Inflammatory macrophage treated with lipopolysaccharide for 1 hour (primary cell): ENCODE measurements at places on chromosomes 5 and 9.

DNA sequence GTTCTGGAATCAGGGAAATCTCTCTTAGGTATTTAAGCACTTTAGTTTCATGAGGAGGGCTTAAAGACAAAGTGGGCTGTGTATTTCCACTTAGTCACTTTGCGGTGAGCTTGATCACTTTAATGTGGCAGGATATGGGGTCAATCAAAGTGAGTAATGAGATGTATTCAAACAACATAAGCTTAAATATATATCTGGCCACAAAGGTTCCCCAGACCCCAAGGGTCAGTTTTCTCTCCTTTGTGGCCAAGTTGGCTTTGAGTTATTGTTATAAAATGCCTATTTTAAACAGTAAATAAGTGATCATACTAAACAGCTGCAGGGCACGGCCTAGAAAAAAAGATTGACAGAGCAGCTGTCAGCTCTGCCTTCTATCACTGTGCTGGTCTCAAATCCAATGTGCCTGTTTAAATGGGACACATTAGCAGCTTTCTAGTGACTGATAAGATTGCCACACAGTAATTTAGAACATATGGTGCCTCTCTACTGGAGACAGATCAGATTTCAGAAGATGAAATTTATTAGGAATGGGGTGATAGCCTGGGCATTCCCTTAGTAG is 363.9 kb downstream of the AGTPBP1 start:
- DNase-seq, result no peak

DNA sequence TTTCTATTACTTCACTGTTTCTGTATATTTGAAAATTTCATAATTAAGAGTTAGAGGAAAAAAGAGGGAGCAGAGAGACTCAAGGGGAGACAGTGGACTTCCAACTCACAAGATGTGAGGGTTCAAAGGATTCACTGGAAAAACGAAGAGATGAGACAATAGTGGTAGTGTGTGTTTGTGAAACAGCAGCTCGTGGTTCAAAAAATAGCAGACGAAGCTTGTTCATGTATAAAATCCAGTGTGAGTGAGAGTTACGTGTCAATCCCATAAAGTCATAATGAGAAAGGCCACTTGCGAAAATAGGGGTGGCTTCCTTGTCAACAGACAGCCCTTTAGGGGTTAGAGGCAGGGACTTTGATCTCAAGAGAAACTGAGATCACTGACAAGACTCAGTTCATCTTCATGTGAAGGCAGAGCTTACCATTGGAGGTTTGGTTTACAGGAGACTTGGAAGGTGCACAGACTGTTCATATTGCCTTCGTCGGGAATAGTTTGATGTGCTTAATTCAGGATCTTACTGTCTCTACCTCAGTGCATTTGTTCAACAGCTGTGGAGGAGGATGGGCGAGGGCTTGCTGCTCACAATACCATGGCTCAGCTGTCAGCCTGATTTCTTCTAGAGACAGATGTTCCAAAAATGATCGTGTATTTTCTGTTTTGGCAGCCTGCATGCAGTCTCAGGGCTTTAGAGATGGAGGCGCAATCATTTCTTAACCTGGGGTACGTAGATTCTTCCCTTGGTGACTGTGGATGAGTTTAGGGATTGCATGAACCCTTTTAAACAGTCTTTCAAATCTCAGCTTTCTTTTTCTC is 105.7 kb upstream of the KLF9 start:
- DNase-seq, result no peak

GRCh38 chr5:123279136-123279535 is 144.1 kb downstream of the CEP120 start:
- no peak for DNase-seq

DNA sequence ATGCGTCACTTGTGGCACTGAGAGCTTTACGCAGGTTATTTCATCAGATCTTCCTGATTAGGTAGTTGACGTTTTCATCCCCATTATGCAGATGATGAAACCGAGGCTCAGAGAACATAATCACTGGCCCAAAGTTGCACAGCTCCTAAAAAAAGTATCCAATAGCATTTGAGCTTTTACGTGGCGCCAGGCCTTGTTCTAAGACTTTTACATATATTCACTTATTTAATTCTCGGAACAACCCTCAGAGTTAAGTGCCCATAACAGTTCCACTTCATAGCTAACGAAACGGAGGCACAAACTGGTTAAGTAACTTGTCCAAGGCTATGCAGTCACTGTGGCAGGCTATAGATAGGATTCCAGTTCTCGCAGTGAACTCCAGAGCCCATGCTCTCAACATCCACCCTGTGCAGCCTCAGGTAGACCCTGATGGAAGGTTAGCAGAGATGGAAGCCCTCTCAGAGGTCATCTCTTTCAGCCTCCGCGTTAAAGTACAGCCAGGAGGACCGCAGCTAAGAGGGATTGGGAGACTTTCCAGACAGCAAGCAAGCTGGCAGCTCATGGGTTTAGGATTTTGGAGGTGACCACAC is 39.3 kb downstream of the AMBP start:
- DNase-seq, result no peak

DNA sequence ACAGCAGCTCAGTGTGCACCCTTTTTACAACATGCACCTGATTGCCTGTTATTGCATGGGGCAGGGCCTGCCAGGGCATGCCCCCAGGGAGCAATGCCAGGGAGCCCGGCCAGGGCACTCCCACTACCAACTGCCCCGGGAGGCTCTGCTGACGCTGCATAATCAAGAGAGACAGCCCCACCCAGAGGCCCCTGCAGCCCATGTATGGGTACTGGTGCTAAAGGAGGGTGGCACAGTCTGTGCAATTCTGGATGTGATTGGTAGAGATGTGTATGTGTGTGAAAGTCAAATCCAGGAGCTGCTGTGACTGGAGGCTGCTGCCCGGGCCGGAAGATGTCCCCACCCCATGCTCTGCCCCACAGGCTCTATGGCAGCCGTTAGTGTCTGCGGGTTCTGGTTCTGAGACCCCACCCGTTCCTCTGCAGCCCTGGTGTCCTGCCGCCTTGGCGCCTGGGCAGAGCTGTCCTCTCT is 3.9 kb upstream of the NEURL1B start:
- no peak for DNase-seq

- DNase-seq, result no peak
Measured at GRCh38 chr5:164224772-164225171, 719.4 kb downstream of the MAT2B start.

DNA sequence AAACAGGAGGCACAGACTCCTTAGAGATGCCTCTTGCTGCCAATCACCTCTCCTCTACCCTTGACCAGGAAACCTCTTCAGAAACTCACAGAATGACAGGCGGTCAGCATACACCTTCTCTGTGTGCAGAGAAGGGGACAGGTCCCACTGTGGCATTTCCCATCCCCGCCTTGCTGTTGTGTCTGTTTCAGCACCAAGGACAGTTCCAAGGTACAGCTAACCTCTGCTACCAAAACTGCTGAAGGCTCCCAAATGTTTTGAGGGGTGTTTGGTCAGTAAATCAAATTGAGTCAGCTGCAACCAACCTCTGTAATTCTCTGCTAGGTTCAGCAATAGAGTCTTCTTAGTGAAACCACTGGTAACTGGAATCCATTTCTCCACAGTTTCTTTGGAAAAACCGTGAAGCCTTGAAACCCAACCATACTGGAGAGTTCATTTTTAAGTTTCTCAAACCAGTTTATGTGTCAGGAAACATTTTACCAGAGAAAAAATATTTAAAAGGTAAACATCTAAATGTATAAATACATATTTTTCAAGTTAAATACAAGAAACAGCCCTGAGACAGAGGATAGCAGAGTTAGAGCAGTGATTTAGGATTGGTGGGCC is 122.0 kb downstream of the DRD1 start:
- peak; percentile 1 for DNase-seq

DNA sequence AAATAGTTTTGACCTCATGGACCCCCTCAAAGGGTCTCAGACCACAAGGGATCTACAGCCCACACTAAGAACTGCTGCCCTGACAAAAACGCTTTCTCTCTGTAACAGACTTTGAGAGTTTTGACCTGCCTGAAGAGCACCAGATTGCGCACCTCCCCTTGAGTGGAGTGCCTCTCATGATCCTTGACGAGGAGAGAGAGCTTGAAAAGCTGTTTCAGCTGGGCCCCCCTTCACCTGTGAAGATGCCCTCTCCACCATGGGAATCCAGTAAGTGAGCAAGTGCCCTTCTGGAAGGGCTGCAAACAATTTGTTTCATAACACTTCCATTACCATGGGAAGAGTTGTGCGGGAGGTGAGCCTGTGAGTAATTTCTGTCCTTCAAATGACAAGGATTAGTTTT is 6.0 kb downstream of the PTTG1 start:
- DNase-seq, result no peak

- DNase-seq, result no peak
Measured at GRCh38 chr9:112917047-112917986, 26.6 kb upstream of the SLC46A2 start.

GRCh38 chr9:3992222-3992621 is 307.6 kb downstream of the GLIS3 start:
- DNase-seq, result no peak
